ENCODE measurements at places on chromosomes 12 and 14. TPM values are rescaled to one million over a fixed set of nuclear protein-coding genes. Genes with fewer than 3 reads are reported as not detected.

DNA sequence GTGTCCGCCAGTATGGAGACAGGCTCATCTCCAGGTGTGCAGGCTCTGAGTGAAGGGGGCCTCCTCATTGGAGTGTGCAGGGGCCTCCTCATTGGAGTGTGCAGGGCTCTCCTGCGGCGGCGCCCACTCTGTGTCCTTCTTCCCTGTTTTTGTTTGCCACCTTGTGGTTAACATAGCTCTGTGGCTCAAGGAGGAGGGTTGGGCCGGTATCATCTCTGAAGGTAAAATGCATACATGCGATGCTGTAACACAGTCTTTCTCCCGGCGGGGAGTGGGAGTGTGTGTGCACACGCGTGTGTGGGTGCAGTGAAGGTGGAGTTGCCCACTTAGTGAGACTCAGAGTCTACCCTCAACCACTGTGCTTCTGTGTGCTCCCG is 429.4 kb downstream of the ZFP36L1 start:
- no peak for DNase-seq

- DNase-seq, result no peak
Measured at GRCh38 chr14:68666236-68666635, 126.6 kb downstream of the ZFP36L1 start.

- DNase-seq, result no peak
Measured at GRCh38 chr14:24178399-24179178, 6.7 kb downstream of the REC8 start.

DNA sequence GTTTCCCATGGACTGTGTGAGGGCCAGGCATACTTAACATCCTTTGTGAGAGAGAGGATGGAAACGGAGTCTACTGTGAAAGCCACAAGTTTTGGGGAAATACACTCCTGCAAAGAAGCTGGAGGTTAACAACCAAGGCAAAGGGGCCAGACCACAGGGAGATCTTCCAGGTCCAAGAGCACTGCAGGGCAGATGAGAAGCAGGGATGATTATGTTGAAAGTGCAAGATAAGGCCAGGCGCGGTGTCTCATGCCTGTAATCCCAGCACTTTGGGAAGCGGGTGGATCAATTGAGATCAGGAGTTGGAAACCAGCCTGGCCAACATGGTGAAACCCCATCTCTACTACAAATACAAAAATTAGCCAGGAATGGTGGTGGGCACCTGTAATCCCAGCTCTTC is 15.1 kb downstream of the COQ6 start:
- DNase-seq, result no peak

DNA sequence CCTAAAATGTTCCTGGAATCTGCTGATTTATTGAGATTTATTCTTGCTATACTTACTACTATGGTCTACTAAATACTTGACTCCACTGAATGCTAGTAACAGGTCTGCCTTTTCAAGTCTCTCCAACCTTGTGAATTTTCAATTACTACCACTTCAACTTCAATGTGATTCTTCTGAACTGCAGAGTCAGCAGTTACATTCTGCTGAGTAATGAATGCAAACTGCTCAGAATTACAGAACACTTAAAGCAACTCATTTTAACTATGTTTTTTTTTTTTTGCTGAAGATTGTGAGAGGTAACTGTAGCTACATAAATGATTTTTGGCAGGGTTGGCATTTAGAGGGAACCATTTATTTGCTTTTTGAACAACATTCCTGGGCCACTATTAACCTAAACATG is 41.8 kb downstream of the ARF6 start:
- DNase-seq, result peak; percentile 53

- DNase-seq, result no peak
Measured at GRCh38 chr12:3458041-3458440, 33.0 kb upstream of the PRMT8 start.

- no peak for DNase-seq
Measured at GRCh38 chr14:57245941-57246340, 22.8 kb downstream of the EXOC5 start.

DNA sequence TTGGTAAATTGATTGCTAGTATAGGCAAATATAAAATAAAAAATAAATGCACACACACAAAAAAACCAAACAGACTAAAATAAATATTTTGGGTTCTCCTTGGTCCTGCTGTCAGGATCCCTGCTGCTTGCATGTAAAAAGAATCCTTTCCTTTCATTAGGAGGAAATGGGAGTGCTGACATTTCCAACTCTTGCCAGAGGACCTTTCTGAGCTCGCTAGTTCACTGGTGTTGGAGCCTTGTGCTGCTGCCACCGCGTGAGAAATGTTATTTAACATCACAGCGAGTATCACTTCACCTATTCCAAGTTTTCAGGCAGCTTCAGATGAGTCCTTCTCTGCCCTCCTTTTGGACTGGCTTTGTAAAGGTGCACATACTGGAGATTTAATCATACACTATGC is 358.9 kb downstream of the NPAS3 start:
- DNase-seq, result peak; percentile 27

- no peak for DNase-seq
Measured at GRCh38 chr12:132649226-132649945, 30.8 kb downstream of the P2RX2 start.

- no peak for DNase-seq
Measured at GRCh38 chr12:103589517-103589916, 2.4 kb downstream of the STAB2 start.

- DNase-seq, result no peak
Measured at GRCh38 chr14:39322807-39323206, 89.1 kb downstream of the MIA2 start.

- no peak for DNase-seq
Measured at GRCh38 chr14:90886297-90886815, 70.1 kb upstream of the TTC7B start.

- peak; percentile 22 for DNase-seq
Measured at GRCh38 chr12:119692410-119692809, 24.5 kb downstream of the PRKAB1 start.

GRCh38 chr12:109082751-109083150 is 10.5 kb downstream of the ALKBH2 start:
- DNase-seq, result no peak

DNA sequence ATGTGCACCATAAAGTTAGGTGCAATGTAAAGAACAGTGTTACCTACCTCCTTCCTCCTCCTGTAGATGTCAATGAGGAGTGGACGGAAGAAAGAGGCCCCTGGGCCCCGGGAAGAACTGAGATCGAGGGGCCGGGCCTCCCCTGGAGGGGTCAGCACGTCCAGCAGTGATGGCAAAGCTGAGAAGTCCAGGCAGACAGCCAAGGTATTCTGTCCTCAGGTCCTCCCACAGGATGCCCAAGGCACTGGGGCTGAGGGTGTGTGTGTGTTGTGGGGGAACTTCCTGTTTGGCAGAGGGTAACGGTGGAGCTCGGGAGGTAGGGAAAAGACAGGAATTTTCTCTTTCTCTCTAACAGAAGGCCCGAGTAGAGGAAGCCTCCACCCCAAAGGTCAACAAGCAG is 6.4 kb downstream of the ATN1 start:
- no peak for DNase-seq

GRCh38 chr12:118319627-118320026 is 53.1 kb downstream of the TAOK3 start:
- DNase-seq, result no peak

- no peak for DNase-seq
Measured at GRCh38 chr12:65720136-65721130, 103.8 kb upstream of the HMGA2 start.

- peak; percentile 64 for DNase-seq
Measured at GRCh38 chr12:62210422-62210821, 49.8 kb upstream of the USP15 start.

DNA sequence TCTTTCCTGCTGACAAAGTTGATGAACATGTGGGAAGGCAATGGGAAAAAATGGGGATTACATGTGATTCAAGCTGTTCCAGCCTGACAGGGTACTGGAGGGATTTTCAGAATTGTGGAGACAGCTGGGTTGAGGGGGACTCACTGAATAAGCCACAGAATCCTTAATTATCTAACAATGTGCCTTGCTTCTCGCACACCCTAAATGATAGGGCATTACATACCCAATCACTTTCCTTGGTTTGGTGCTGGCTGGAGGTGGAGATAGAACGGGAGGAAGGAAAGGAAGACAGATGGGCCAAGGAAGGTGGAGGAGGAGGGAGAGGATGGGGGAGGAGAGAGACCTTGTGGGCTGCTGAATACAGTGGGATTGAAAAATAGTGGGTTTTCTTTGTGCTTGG is 20.7 kb downstream of the PELI2 start:
- DNase-seq, result no peak

- DNase-seq, result peak; percentile 88
Measured at GRCh38 chr12:6914947-6915788, 788 bp downstream of the ENO2 start.

- DNase-seq, result no peak
Measured at GRCh38 chr14:61565836-61566536, 129.3 kb upstream of the HIF1A start.

DNA sequence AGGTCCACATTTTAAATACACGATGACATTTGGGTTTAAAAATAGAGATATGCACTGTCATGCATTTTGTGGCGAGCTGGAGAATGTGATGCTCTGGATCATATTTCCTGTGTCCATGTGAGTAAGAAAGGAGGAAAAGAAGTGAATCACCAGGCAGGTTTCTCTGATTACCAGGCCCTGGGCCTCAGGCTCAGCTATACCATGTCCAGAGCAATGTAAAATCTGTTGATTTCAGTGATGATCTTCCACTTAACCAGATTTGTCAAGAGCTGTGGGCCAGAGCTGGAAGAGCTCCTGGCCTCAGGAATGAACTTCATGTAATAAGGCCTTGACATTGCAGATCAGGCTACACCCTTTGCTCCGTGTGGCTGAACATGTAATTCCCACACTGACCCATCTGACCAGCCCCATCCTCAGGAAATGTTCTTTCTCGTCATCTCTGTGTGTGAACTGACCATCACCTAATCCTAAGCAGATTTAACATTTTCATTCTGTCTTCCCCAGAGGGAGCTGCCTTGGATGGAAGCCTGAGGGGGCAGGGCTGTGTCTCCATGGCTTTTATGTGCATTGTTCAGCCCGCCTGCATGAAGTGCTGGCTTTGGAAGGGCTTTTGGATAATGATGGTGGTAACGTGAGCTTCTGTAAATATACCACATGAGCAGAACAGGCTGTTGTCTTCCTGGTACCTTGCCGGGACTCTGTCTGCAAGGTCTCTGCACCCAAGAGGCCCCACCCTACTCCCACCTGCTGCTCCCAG is 54.5 kb downstream of the CRACR2A start:
- DNase-seq, result no peak

DNA sequence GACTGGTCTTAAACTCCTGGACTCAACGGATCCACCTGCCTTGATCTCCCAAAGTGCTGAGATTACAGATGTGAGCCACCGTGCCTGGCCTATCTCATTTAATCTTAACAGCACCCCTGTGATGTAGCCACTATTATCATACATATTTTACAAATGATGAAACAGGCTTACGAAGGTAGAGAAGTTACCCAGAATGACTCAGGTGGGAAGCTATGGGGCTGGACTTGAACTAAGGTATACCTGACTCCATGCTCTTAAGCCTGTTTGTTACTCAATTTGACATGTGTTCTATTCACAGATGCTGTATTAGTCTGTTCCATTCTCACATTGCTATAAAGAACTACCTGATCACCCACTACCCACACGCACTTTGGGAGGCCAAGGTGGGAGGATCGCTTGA is 36.8 kb upstream of the TMPO start:
- no peak for DNase-seq

DNA sequence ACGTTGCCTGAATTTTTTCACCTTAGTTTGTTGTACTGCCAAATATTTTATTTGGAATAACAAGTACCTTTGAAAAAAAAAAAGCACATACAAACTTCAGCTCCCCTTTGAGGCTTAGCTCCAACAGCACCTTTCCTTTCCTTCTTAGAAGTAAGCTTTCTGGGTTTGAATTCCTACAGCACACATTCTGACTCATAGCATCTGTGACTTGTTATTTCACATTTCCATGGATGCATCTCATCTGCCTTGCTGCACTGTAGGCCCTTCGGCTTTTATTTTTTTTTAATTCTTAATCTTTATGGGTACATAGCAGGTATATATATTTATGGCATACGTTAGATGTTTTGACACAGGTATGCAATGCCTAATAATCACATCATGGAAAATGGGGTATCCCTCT is 7.2 kb downstream of the LGALS3 start:
- no peak for DNase-seq

DNA sequence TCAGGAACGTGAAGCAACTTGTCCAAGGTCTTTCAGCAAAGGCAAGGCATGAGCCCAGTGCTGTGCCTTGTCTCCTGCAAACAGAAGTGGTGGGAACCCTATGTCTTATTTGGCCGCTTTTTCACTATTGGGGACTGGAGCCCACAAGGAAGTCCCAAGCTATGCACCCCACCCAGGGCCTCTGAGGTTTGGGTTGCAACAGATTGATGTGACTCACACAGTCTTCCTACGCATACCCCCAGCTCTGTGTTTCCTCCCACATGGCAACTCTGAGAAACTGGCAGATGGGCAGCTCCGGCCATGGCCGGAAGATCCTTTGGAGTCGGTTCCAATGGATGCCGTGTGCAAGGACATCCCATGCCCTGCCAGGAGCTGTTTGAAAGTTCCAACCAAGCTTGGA is 28.3 kb upstream of the CMKLR1 start:
- no peak for DNase-seq

DNA sequence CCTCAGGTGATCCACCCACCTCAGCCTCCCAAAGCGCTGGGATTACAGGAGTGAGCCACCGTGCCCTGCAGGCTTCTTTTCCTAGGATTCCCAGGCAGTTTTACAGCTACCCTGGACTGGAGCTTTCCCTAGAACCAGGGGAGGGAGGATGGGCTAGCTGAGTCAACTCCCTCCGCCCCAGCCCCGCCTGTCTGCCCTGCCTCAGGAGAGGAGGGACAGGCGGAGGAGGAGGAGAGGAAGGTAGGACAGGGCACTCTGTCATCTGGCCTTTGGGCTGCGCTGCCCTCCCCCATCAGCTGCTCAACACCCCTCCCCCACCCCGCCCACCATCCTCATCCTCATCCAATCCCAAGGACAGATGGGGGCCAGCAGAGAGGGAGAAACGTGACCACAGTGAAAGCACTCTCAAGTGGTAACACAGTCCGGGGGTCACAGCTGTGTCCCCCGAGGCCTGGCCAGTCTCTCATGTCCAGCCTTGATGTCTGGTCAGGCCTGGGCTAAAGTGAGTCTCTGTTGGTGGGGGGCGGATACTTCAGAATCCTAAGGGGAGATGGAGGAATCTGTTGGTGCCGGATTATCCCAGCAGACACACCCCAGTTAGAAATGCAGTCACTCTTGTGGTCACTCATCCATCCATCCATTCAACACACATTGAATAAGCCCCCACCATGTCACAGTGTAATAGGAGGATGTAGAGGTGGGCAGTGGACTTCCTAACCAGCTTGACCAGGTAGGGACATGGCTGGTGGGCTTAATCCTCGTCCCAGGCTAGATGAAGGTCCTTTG is 12.3 kb downstream of the FIGNL2 start:
- DNase-seq, result no peak

GRCh38 chr12:21683115-21683514 is 25.5 kb upstream of the LDHB start:
- no peak for DNase-seq

- no peak for DNase-seq
Measured at GRCh38 chr14:81031488-81031887, 76.1 kb downstream of the TSHR start.

NID2 gene
- total RNA-seq, result 12.6 TPM

ERBB3 gene
- total RNA-seq, result 2.0 TPM

CPSF2 gene
- 129 TPM for total RNA-seq

ABCD2 gene
- not detected for total RNA-seq

MYF6 gene
- not detected for total RNA-seq

BICDL1 gene
- 1.0 TPM for total RNA-seq

HELB gene
- 4.6 TPM for total RNA-seq

CLEC6A gene
- total RNA-seq, result not detected

OR6C70 gene
- not detected for total RNA-seq

NINJ2 gene
- 0.42 TPM for total RNA-seq

KCNK13 gene
- 0.11 TPM for total RNA-seq

PTGER2 gene
- total RNA-seq, result not detected

Data from A673 (cell line).